ENCODE measurements at places on chromosomes 4 and X.

DNA sequence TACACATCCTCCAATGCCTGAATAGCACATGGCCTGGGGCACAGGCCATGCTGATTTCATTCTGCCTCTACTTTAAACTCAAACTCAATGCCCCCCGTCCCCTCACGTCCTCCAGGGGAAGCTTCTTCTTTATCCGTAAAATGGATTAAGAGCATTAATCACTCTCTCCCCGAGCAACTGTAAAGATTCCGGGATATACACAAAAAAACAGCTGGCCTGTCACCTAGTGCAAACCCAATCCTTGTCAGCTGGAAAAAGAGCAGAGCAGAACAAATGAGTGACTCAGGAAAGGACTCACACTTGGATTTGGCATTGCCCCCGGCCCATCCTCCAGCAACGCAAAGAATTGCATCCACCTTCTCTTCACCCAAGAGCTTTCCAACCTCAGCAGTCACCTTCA is 7.8 kb downstream of the QDPR start:
- DNase-seq: no peak

GRCh38 chr4:166165829-166166420 is 292.9 kb downstream of the TLL1 start:
- peak; percentile 64 for DNase-seq

- no peak for DNase-seq
Observed at GRCh38 chrX:124342174-124342867, 4.0 kb upstream of the SH2D1A start.

- no peak for DNase-seq
Observed at GRCh38 chr4:165177725-165178666, 29.4 kb upstream of the KLHL2 start.

GRCh38 chr4:906339-907102 is 25.6 kb downstream of the GAK start:
- DNase-seq: no peak

DNA sequence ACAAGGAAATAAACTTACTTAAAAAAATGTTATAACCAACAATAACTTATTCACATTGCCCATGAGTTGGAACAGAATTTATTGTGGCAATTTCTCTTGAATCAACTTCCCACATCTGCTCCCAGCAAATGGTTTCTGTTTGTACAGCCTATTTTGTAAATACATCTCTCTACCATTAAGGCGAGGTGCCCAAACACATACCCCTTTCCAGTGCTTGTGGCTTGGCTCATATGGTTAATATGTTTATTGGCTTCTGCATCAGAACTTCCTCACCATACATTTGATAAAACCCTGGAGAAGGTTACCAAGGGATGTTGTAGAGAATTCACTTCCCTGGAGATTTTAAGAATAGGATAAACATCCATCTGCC is 207.1 kb downstream of the SOWAHB start:
- no peak for DNase-seq

GRCh38 chr4:88592600-88593448 is 544 bp downstream of the HERC3 start:
- DNase-seq: peak; percentile 57

GRCh38 chr4:112726041-112726440 is 89.1 kb downstream of the LARP7 start:
- DNase-seq: no peak

- no peak for DNase-seq
Observed at GRCh38 chr4:124955476-124955875, 242.9 kb upstream of the ANKRD50 start.

DNA sequence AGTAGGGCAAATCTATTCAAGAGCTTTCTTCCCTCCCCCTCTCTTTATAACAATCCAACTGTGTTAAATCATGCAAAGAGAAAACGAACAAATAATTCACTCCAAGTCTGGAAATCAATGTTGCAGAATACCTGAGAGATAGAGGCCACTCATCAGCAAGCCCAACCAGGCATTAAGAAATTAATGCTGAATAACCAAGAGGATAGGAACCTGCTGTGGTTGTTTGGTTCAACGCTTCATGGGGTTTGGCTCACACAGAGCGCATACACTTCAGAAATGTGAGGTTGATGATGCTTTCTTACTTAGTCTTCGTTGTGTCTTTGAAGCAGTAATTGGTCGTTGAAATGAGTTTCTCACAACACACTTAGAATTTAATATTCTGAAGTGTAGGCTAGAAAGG is 1540.0 kb upstream of the PABPC4L start:
- DNase-seq: no peak

- DNase-seq: no peak
Observed at GRCh38 chrX:1564750-1565683, 26.4 kb upstream of the AKAP17A start.

- no peak for DNase-seq
Observed at GRCh38 chr4:78571804-78572203, 20.2 kb downstream of the ANXA3 start.

DNA sequence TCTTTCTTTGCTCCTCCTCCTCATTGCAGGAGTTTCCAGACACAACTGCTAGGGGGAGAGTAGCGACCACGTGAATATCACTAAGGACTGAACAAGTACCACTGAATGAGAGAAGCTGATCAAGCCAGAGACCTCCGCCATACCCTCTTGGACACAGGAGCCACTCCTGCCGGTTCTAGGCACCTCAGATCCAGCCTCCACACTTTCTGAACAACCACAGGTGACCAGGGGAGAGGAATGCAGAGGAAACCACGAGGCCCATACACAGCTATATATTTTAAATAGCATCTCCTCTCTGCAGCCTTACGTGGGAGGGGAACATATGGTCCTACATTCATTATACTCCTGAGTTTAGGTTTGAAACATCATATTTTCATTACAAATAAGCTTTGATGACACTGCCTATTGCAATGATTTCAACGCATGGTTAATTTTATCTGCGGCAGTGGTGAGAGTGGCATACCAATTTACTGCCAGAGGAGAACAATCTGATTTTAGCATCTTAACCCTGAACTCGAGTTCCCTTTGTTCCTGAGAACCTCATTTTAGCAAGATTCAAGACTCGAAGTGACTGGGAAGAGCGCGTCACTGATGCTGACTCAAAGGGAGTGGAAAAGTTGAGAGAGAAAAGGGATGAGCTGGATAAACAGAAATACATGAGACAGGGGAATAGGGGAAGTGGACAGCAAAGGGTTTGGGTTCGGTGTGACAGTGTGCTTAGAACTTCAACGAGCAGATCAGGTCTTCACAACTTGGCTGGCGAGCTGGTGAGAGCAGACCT is 231.7 kb upstream of the PPARGC1A start:
- DNase-seq: no peak

DNA sequence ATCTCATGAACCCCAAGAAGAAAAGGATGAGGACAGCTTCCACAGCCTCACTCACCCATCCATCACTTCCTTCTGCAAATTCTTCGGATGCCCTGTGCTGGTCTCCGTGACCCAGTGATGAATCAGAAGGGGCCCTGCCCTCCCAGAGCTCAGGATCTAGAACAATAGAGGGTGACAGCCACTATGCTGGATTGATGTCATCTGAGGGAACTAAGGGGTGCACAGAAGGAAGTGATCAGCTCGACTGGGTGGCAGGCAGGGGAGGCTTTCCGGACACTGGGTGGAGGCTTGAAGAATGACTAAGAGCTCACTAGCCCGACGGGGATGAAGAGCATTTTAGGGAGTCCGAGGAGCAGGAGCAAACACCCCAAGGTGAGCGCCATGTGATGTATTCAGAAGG is 1.4 kb upstream of the ZNF185 start:
- peak; percentile 40 for DNase-seq

- DNase-seq: no peak
Observed at GRCh38 chr4:5942947-5943346, 50.1 kb upstream of the CRMP1 start.

- no peak for DNase-seq
Observed at GRCh38 chr4:110682311-110682710, 59.4 kb upstream of the PITX2 start.

DNA sequence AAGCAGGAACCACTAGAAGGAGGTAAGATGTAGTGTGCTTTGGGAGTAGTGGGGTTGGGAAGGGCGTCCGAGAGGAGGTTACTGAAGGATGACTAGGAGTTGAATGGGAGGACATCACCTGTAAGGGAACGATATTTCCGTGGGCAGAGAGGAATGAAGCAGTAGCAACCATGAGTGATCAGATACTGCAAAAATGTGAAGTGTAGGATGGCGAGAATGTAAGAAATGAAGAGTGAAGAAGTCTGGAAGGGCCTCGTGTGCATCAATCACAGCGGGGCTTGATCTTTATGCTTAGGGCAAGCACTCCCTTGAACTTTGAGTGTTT is 594 bp downstream of the MSMO1 start:
- no peak for DNase-seq

DNA sequence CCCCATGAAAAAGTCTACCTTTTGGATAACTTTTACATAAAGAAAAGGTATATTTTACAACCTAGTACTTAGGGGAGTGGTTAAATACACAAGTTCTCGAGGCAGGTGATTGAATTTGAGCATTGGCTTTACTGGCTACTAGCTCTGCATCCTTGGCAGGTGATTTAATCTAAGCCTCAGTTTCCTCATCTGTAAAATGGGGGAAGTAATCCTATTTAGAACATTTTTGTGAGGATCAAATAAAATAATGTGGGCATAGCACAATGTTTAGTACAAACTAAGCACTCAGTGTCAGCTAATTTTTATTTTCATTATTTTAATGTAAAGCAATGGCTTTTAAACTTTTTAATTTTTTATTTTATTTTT is 102.9 kb downstream of the CEP135 start:
- DNase-seq: no peak

DNA sequence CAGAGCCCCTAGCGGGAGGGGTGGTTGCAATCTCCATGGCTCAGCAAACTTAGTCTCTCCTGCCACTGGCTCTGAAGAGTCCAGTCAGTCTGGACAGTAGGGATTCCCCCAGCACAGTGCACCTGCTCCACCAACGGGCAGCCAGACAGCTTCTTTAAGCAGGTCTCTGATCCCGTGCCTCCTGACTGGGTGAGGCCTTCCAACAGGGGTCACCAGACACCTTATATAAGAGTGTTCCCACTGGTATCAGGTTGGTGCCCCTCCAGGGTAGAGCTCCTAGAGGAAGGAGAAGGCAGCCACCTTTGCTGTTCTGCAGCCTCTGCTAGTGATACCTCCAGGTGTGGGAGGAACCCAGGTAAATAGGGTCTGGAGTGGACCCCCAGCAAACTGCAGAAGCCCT is 1393.4 kb downstream of the STIM2 start:
- no peak for DNase-seq

- peak; percentile 56 for DNase-seq
Observed at GRCh38 chrX:74133156-74133796, 170.7 kb upstream of the ZCCHC13 start.

GRCh38 chr4:111454961-111455360 is 690.3 kb upstream of the FAM241A start:
- DNase-seq: no peak

GRCh38 chr4:96784336-96784735 is 944.4 kb downstream of the PDHA2 start:
- DNase-seq: no peak

DNA sequence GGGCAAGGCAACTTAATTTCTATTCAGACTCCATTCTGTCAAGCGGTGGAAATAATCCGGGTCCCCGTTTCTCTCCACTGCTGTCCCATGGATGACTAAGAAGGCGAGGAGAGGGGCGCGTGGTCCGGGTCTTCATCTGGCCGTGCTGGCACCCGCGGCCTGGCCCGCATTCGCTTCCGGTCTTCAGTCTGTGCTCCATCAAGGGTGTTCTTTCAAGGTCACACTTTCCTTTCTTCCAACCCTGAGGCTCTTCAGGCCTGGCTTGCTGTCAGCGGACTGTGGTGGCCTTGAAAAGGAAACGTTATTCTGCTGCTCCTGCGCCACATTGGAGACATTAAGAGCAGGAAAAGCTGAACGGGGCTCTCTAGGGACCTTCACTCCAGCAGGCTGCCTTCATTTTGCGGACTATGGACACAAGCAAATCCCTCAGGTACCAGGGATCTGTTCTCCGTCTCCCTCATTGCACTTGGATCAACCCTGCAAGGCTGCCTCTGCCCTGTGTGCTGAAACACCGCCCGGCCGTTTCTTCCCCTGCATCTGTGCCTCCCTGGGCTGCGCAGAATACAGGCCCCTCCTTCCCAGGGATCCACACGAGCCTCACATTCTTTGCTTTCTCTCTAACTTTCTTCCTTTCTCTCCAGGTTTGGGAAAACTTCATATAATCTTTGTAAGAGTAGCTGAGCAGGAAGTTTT is 5.7 kb upstream of the SLC25A4 start:
- no peak for DNase-seq

DNA sequence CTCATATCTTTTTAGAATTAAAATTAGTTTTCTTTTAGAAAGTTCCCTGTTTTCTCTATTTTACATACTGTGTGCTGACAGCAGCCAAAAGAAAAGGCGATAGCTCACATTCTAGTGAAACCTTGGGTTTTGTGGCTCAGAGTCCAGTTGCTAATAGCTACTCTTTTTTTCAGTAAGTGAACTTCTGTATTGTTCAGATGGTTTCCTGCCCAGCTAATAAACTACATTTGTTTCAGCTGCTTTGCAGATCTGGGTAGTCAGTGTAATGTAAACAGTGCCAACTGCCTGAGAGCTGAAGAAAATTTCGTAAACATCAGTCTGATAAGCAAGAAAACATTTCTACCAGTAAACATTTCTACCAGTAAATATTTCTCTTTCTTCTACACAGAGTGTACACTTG is 370.2 kb downstream of the GRIA2 start:
- no peak for DNase-seq

DNA sequence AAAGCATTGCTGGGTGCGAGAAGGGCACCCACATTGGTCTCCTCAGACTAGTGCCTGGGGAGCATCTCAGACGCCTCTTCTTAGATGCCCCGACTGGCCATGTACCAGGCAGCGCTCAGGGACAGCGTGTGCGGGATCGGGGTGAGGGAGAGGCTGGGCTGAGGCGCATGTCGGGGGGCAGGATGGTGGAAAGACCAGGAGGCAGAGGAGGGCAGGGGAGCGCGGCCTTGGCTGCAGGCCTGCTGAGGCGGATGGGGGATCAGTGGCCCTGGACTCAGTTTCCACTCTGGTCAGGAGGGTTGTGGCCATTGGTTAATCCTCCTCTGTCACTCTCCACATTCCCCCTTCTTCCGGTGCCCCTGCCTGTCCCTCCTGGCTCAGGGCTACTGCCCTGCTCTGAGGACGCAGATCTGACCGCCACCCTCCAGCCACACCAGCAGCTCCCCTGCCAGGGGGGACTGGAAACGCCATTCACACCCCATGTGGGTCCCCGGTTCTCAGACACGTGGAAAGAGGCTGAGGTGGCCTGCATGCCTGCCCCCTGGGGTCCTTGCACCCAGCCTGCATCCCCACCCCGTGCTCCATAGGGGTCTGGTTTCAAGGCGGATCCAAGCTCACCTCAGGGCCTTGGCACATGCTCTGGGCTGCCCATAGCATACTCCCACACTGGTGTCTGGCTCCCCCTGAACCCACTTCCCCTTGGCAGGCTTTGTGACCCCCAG is 105.9 kb downstream of the CPZ start:
- DNase-seq: no peak

DNA sequence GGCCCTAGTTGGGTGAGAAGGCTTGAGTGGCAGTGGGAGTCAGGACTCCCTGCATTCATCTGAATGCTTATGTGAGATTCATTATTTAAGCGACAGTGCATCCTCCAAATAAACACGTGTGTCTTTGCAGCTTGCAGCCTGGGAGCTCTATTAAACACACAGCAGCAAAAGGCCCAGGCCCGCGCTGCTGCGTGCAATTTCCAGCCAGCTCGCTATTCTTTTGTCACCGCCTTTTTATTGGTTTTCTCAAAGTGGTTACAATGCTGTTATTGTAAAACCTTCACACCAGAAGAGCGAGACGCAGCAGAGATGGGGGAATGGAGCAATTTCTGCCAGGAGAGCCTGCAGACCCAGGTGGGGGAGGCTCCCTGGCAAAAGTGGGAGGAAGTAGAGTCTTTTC is 252.5 kb downstream of the BCOR start:
- no peak for DNase-seq

All from SW480 (cell line).